Spleen (tissue), 13 donors: ENCODE measurements at places on chromosomes 12 and 14. TPM values are rescaled to one million over a fixed set of nuclear protein-coding genes. Genes with fewer than 3 reads are reported as not detected.

DNA sequence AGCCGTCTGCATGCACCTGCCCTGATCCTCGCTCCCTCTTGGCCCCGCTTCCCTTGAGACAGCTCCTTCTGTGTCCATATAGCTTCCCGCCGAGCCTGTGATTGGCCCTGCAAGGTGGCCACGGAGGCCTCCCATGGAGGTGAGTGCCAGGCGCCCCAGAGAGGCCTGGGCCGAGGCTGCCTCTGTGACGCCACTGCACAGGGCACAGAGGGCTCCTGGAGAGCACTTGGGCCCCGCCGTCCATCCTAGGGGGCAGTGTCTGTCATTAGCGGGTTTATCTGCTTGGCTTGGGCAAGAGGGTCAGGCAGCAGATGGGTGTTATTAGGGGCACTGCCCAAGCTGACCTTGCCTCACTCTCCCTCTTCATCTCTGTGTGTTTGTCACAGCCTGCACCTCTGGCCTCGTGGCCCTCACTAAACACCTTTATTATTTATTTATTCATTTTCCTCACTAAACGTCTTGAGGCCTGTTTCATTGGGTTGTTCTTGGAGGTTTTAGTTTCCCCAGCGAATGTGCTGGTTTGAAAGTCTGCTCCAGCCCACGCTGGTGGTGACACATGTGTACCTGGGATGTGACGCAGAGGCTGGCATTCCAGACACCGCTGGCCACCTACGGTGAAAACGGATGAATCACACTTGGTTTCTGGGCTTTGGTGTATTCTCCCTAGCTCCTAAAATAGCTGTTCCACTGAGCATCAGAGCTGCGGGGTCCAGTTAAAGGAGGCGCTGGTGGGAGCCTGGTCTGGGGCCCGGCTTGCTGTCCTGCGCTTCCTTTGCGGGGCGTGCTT, 5.9 kb downstream of the ZFYVE21 start:
- no peak overlapping the region for H3K27ac ChIP-seq
- H3K36me3 ChIP-seq = peaks cover 30% of the 10 kb centered on the region
- no peak overlapping the region for H3K4me3 ChIP-seq
- H3K4me1 ChIP-seq = peaks cover 24% of the 10 kb centered on the region
- DNase-seq = no peak
- no peaks in the 10 kb centered on the region for H3K27me3 ChIP-seq

The TUNAR gene
- not detected for total RNA-seq

- H3K27ac ChIP-seq = no peak overlapping the region
- H3K36me3 ChIP-seq = no peaks in the 10 kb centered on the region
- no peak for DNase-seq
- H3K4me3 ChIP-seq = no peak overlapping the region
These were observed 5.4 kb upstream of the PELI2 start for GRCh38 chr14:56112781-56113180.

DNA sequence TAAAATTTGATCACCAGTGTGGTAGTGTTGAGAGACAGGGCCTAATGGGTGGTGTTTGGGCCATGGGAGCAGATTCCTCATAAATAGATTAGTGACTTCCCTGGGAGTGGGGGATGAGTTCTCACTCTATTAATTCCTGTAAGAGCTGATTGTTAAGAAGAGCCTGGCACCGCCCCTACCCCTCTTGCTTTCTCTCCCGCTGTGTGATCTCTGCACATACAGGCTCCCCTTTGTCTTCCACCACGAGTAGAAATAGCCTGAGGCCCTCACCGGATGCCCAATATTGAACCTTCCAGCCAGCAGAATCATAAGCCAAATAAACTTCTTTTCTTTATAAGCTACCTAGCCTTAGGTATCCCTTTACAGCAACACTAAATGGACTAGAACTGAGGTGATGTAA, 31.9 kb upstream of the CAND1 start:
- DNase-seq = no peak
- no peaks in the 10 kb centered on the region for H3K4me1 ChIP-seq
- H3K4me3 ChIP-seq = no peak overlapping the region
- no peaks in the 10 kb centered on the region for H3K27me3 ChIP-seq
- H3K36me3 ChIP-seq = no peaks in the 10 kb centered on the region

GRCh38 chr12:131088701-131089530, 135.2 kb downstream of the ADGRD1 start:
- DNase-seq = peak; percentile 42
- H3K36me3 ChIP-seq = no peaks in the 10 kb centered on the region
- H3K4me3 ChIP-seq = no peak overlapping the region
- H3K27me3 ChIP-seq = no peaks in the 10 kb centered on the region

- H3K4me1 ChIP-seq = no peaks in the 10 kb centered on the region
- no peak overlapping the region for H3K4me3 ChIP-seq
These were observed 6.8 kb downstream of the CEP170B start for GRCh38 chr14:104871656-104872468.

DNA sequence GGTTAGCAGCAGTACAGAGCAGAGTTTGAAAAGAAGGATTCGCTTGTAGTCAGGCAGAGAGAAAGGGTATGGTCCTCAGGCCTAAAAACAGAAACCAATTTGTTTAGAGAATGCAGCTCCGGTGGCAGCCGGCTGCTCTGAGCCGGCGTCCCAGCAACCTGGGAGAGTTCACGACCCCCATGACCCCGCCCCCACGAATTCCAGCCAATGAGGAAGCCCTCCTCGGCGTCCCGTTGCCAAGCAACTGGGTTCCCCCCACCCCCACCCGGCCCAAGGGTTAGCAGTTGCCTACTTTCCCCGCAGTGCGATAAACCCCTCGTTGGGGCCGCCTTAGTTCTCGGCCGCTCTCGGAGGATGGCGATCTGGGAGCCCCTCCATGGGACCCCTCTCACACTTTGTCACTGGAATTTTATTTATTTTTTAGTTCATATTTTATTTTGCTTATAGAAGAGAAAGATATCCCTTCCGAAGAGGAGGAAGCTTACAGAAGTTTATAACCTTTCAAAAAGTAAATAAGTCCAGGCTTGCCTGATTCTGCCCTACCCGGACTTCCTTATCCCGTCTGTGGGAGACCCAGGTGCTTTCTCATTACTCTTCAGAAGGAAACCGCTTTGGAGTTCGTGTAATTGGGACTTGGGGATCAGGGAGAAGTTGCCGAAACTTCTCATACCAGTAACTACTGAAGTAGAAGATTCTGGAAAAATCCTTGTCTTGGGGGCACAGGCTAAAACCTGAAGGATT, at the start of gene CCDC60:
Gene CCDC60 (plus strand): TSS at position 300 of the 741 bp plus-strand sequence. CDS start 448 bp downstream, outside the sequence.
- no peaks in the 10 kb centered on the region for H3K27me3 ChIP-seq
- no peak within 1 kb of the TSS for H3K4me3 ChIP-seq
- H3K4me1 ChIP-seq = no peaks in the 10 kb centered on the region

The AGAP2 gene
- total RNA-seq = 13.4 TPM

- no peak overlapping the region for H3K4me3 ChIP-seq
- no peaks in the 10 kb centered on the region for H3K4me1 ChIP-seq
- H3K36me3 ChIP-seq = no peaks in the 10 kb centered on the region
- H3K27ac ChIP-seq = peak overlapping the region; percentile 60
- no peaks in the 10 kb centered on the region for H3K27me3 ChIP-seq
These were observed 143.7 kb upstream of the FRMD6 start for GRCh38 chr14:51507906-51508511.

DNA sequence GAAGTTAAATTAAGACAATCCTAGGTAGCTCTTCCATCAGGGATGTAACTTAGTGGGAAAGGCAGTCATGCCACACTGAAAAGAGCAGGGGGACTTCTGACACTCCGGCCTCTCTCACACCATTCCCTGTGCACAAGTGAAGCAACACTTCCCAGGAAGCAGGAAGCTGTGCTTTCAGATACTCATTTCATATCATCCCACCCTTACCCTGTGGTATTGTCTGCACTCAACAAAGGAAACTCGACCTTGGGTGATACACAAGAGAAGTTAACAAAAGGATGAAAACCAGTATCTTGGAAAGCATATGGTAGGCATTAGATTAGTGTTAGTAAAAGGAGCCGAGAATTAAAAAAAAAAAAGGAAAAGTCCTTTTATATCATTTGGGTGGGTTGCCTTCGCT, 61.3 kb upstream of the MDM1 start:
- H3K27me3 ChIP-seq = no peaks in the 10 kb centered on the region
- no peak overlapping the region for H3K4me3 ChIP-seq
- DNase-seq = no peak
- H3K36me3 ChIP-seq = no peaks in the 10 kb centered on the region
- H3K27ac ChIP-seq = no peak overlapping the region

The DLK1 gene
- not detected for total RNA-seq

DNA sequence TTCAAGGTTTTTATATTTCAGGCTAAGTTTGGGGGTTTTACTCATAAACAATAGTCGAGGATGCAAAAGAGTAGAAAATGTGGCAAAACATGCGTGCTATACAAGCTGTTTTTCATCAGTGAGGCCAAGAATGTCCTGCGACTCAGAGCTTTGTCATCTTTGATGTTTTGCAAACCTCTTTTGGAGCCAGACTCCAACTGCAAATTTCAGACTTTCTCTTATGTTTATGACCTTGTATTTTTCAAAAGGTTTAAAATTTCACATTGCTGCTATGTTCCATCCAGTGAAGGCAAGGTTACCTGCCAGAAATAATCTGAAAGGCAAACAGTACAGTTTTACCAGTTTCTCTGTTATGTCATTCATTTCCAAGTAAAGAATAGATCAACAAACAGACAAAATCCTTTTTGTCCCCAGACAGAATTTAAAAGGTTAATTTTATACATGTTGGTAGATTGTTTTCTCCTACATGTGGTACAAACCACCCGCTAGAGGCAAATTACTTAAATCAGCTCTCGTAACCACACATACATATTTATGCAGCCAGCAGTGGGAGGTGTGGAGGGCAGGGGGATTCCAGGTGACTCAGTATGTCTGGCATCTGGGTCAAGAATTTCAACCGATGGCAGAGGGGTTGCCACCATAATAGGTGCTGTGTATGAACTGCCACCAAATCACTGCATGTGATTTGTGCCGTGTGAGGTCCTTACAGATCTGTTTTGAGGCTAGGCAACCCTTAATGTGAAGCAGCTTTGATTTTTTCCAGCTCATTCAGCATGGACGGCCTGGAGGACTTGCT, 119.8 kb upstream of the CPM start:
- no peak overlapping the region for H3K4me3 ChIP-seq
- no peaks in the 10 kb centered on the region for H3K36me3 ChIP-seq
- H3K27me3 ChIP-seq = no peaks in the 10 kb centered on the region
- no peaks in the 10 kb centered on the region for H3K4me1 ChIP-seq

- H3K4me3 ChIP-seq = no peak overlapping the region
- H3K36me3 ChIP-seq = no peaks in the 10 kb centered on the region
- no peak for DNase-seq
- H3K27me3 ChIP-seq = no peaks in the 10 kb centered on the region
These were observed 43.6 kb downstream of the ETV6 start for GRCh38 chr12:11693067-11693466.

GRCh38 chr12:89450907-89451306, 73.7 kb downstream of the GALNT4 start:
- peaks cover 10% of the 10 kb centered on the region for H3K36me3 ChIP-seq
- no peak for DNase-seq
- no peaks in the 10 kb centered on the region for H3K27me3 ChIP-seq

GRCh38 chr12:47808574-47809365, 10.9 kb downstream of the HDAC7 start:
- H3K4me3 ChIP-seq = peak overlapping the region; percentile 5
- peak overlapping the region; percentile 98 for H3K27ac ChIP-seq
- DNase-seq = no peak
- peaks cover 92% of the 10 kb centered on the region for H3K4me1 ChIP-seq

DNA sequence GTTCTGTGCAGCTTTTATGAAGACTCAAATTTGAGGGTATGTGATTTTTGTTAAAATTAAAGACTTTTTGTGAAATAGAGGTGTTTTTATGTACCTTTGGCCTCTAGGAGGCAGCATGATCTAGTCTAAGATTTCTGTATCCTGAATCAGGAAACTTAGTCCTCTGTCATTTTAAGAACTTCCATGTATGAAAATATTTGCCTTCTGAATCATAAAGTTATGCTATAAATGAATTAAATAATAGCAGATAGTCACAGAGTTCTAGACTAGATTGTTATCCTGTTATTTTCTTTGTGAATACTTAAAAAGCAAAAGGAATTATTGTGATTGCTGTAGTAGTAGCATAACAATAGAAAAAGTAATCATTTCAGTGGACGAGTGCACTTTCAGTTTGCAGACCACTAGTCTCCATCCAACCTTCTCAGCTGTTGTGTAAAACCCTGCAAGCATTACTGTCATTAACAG, 56.3 kb downstream of the FGD4 start:
- no peak for DNase-seq
- no peak overlapping the region for H3K27ac ChIP-seq
- H3K4me3 ChIP-seq = peak overlapping the region; percentile 24
- no peaks in the 10 kb centered on the region for H3K27me3 ChIP-seq
